ENCODE measurements at places on chromosomes 1 and 21.

DNA sequence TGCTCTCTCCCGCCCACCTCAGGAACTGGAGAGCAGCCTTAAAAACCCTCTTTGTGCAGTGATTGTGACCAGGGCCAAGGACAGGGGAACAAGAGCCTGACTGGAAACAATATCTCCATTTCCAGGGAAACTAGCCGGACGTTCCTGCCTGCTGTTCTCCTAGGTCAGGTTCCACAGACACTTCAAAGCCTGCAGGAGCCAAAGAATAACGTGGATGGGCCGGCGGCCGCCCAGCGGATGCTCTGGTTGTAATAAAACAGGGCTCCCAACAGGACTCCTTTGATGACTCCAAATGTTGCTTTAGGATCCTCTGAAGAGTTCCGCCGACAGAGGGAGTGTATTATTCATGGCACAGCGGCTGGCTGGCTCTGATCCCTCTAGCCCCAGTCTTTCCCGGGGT is 162.2 kb downstream of the PLXNA2 start:
- no peak for DNase-seq

DNA sequence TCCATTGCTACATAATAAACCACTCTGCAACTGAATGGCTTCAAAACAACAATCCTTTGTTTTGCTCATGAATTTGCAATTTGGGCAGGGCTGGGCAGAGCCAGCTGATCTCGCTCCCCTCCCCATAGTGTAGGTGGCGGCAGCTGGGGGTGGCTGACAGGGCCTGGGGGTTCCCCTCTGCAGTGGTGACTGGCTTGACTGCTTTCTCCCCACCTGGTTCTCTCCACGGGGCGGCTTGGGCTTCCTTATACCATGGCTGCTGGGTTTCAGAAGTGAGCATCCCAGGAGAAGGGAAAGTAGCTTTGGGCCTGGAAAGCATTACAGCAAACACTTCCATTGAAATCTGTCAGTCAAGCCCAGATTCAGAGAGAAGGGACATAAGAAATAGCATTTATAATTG is 129.7 kb upstream of the ZBTB40 start:
- DNase-seq: no peak

- DNase-seq: no peak
These were observed 529.3 kb downstream of the MATN1 start for GRCh38 chr1:30194046-30194619.

- no peak for DNase-seq
These were observed 42.0 kb downstream of the UBIAD1 start for GRCh38 chr1:11314959-11315358.

GRCh38 chr1:46638921-46639320 is 22.3 kb upstream of the MOB3C start:
- no peak for DNase-seq

- DNase-seq: peak; percentile 63
These were observed 105.4 kb downstream of the SLC45A1 start for GRCh38 chr1:8423269-8423691.

- DNase-seq: no peak
These were observed 1.3 kb downstream of the GNG12 start for GRCh38 chr1:67831850-67832513.

GRCh38 chr1:103256490-103256889 is 148.2 kb upstream of the COL11A1 start:
- DNase-seq: no peak

- no peak for DNase-seq
These were observed 58.9 kb downstream of the SWT1 start for GRCh38 chr1:185215911-185216310.

- DNase-seq: no peak
These were observed 124.0 kb upstream of the NCAM2 start for GRCh38 chr21:20874202-20874601.

- DNase-seq: no peak
These were observed 134.8 kb downstream of the PIGK start for GRCh38 chr1:77084457-77084856.

- no peak for DNase-seq
These were observed 21.7 kb upstream of the ANKRD13C start for GRCh38 chr1:70376196-70376595.

DNA sequence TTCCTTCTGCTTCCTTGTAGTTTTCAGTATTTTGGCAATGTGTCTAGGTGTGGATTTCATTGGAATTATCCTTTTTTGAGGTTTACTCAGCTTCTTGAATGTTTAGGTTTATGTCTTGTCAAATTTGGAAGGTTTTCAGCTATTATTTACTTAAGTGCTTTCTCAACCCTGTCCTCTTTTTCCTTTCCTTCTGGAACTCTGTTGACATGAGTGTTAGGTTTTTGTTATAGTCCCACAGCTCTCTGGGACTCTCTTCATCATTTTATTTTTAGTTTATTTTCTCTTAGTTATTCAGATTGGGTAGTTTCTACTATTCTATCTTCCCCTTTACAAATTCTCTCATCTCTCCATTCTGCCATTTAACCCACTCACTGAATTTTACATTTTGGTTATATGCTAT is 63.1 kb upstream of the GPR88 start:
- no peak for DNase-seq

GRCh38 chr1:1631782-1632420 is at the start of gene MMP23B:
MMP23B (plus strand) TSS chr1:1632173; CDS start chr1:1632219, 46 bp downstream.
- no peak for DNase-seq

DNA sequence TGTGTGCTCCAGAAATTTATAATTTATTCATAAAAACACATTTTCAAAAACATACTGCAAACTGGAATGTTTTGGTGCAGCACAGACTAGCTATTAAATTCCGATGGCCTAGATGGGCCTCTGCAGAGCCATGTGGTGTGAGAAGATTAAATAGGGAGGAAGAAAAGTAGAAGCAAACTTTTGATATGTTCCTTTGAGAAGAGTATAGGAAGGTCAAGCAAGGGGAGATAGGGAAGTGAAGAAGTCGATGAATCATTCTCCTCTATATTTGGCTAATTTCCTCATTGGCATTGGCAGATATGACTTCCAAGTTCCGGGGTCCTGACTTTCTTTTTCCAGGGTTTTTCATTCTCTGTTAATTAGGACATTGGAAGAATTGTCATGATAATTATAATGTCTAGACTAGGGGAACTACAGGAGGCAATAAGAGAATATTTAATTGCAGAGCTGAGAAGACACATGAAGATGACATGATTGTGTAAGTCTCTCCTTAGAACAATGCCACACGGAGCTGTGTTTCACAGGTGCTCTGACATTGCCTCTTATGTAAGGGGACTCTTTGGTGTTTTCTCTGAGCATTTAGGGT is 19.3 kb upstream of the ZNF326 start:
- DNase-seq: no peak

DNA sequence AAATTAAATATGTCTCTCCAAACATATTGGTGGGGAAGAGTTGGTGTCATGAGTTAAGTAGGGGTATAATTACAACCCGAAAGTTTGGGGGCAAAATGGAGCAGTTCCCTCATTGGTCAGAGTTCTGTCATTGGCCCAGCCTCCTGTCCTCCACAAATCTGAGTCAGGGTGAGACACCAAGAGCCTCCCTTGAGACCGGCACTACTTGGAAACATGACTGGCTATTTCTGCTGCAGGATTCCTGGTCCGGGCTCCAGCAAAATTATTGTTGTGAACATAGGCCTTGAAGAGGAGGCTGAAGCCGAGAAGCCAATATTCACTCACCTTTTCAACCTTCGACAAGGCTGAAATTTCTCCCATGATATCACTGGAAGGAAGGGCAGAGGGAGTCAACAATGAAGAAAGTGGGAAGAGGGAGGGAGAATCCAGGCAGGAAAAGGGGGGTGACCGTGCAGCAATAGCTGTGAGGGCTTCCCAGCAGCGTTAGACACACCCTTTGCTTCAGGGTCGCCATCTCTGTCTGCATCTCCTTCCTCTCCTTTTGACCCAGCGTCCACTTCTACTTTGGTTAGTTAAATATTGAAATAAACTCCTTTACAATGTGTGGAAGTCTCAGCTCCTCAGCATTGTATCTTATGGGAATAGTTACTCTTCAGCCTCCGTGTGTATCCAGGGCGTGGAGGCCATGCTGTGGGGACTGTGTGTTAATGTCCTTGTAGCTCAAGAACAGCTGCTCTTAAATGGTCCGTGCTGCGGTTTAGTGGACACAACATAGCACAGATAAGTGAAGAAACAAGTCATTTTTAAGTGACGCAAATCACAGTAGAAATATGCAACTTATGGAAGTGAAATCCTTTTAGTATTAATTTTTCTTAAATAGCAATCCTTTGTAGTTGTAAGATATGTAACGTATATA is 307.4 kb downstream of the DISC1 start:
- DNase-seq: no peak

DNA sequence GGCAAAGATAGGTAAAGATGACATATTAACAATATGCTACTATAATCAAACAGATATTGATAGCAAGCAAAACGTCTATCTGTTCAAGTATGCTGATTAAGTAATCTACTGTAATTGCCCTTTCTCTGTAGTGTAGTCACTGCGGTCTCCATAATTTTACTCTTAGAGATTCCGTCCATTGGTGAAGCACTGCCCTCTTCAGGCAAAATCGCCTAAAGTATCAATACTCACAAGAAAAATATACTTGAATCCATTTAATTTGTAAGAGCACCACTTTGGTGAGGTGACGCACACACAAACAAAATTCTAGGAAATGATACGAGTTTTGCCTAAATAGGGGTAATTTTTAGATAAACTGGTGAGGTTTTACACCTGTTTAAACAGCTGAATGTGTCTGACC is 434.6 kb upstream of the CHRM3 start:
- no peak for DNase-seq

DNA sequence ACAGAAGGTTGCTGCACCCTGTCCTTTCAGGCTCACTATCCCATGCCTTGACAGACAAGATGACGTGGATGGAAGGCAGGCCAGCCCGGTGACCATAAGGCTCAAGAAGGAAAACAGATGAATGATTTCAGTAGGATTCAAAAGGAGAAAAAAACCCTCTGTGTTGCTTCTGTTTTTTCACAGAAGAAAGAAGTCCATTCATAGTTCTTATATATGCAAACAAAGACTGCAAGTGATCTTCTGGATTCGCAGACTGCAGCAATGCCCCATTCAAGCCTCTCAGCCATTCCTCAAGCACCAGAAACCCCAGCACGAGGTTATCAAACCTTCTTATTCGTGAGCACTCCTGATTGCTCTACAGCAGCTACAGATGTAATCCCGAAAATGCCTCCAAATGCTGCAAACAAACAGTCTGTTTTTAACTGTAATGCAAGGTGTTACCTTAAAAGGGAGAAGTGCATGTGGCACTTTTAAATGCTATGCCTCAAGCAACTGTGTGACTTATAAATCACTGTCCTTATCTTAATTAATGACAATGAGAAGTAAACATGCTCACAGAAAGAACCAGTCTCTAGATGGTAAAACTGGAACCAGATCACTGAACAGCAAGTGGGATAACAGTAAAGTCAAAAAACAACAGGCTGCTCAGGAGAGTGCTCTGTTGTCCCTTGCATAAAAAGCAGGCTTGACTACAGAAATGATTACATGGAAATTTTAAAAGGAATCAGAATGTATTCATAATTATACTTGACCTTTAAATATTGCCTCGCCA is 173.9 kb downstream of the HHIPL2 start:
- DNase-seq: no peak

GRCh38 chr1:112614460-112615065 is 4.4 kb downstream of the ST7L start:
- peak; percentile 38 for DNase-seq

GRCh38 chr1:2241820-2242219 is 13.7 kb downstream of the SKI start:
- no peak for DNase-seq

GRCh38 chr21:39288987-39289386 is 24.4 kb downstream of the BRWD1 start:
- no peak for DNase-seq

DNA sequence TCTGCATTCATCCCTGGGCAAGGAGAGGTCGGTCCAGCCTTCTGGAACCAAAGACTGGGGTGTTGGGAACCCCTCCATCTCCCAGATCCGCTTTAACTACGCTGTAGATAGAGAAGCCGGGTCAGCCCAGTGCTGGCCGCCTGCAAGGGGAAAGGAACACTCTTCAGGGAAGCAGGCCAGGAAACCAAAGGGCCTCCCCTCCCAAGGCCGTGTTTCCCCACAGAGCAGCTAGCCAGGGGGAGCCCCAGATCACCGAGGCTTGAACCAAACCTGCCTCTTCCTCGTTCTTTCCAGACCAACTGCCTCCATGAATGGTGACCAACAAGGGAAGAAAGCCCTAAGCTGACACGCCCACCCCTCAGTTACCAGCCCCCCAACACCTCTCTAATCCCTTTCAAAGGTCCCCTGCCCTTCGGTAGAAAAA is 1.2 kb upstream of the CHD5 start:
- DNase-seq: no peak

DNA sequence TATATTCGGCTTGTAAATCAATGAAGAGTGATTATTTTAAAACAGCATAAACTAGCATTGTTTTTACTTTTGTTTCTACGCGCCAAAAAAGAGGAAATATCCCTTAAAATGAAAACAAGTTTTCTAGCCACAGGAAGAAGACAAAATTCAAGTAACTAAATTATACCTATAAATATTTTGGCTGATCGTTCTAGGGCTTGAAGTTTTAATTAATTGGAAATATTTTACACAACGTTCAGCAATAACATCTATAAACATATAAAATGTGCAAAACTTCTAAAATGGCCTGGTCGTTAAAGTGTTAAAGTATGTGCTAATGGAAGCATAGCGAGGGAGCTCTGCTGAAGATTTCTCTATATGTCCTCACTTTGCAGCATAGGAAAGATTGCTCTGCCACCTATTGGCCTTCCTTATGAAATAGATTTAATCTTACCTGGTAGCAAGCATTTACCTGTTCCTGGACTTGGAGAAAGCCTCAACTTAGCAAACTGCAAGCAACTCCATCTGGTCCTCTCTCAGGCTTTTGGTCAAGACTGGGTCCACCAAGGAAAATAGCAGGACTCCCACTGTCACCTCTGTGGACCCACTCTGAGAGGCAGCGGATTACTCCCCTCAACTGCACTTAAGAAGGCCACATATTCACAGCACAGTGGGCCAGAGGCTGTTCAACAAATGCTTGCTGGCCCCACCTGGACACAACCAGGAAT is 351.3 kb upstream of the RUNX1 start:
- peak; percentile 50 for DNase-seq

GRCh38 chr1:209704584-209704983 is at the start of gene HSD11B1:
HSD11B1 (plus strand) TSS chr1:209704846; CDS start chr1:209704943, 97 bp downstream.
- no peak for DNase-seq

DNA sequence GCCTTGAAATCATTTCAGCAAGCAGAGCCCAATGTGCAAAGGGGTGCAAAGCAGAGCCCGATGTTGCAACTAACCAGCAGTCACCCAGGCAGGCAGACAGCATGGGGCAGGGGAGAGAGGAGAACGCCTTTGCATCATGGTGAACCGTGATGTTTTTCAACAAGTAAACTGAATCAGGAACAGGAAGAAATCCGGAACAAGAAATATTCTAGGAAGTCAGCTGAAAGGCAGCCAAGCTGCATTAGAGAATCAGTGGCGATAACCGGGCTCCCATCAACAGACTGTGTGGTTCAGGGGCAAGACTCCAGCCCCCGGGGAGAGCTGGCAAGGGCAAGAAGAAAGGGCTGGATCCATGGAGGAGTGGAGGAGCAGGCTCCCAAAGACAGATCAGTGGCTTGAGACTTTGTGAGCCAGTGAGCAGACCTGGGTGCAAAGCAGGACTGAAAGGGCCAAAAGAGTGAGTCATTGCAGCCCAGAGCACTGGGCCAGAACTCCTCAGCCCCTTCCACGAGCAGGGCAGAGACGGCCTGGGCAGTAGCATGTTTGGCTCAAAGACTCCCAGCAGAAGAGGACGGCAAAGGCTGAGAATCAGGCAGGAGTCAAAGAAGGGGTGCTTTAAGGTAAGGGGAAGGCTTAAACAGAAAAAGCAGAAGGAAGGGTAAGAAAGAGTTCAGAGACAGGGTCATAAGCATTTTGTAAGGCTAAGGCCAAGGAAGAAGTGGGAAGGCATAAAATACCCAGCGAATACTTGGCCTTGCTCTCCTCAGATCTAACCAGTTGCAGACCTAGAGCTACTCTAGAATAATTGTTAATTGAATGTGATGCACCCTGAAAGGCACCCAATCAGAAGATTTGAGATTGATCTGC is 155.0 kb downstream of the SETD4 start:
- DNase-seq: no peak

Measured in activated naive CD4-positive, alpha-beta T cell treated with anti-CD3 and anti-CD28 coated beads, Interleukin-2, amount 10 ng/mL, durations not matched to agents 7 days and 5 days (primary cell).